Stimulated activated CD4-positive, alpha-beta T cell treated with anti-CD3 and anti-CD28 coated beads, Interleukin-1b, Interleukin-23, amount 100 ng/mL, for 48 hours (primary cell): ENCODE measurements at places on chromosomes 16 and 17.
A peak's percentile ranks its signal among the peaks of the same experiment; 100 is the strongest.

DNA sequence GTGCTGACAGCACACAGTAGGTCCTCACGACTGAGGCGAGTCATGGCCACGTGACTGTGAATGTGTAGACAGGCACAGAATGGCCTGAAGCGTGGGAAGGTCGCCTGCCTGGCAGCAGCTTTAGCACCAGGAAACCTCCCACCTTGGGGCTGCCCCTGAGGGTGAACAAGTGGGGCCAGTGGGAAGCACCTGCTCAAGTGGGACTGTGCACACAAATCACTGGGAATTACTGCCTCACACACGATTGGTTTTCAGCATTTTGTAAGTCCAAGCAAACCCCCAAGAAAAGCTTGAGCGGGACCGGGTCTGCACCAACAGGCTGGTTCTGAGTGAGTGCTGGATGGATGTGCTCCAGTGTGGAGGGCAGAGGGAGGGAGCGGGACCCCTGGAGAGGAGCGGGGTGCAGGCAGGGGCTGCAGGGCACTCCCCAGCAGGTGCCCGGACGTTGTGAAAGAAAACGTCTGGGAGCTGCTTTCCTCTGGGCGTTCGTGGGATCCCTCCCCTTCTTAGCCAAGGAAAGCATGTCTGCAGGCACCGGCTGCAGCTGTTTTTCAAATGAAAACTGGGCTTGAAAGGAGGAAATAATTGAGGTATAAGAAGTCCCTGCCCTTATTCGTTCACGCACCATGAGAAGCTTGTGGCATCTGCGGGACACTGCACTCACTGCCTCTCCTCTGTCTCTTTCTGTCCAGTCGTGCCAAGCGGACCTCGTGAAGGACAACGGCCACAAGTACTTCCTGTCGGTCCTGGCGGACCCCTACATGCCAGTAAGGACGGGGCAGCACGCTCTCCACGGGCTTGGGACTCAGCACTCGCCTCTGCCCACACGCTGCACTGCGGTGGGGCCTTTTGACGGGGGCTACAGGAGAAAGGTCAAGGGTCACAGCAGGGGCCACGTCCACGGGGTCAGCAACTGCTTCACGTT lies 111.7 kb upstream of the CHMP6 start:
- no peak for DNase-seq

DNA sequence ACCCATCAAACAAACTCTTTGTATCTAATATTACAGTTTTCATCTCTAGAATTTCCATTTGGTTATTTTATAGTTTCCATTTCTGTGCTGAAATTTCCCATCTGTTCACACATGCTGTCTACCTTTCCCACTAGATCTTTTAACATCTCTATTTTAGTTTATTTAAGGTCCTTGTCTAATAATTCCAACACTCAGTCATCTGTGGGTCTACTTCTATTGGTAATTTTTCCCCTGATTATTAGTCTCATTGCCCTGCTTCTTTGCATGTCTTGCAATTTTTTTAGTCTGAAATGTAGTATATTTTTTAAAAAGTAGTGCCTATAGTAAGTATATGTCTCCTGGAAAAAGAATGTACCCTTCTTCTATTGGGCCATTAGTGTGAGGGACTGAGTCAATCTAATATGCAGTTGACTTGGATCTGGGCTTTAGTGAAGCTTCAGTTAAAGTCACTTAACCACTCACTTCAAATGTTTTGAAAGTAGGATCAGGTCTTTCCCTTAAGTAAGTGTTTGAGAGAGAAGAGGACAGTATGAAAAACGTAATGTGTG lies 370.8 kb downstream of the SEC14L1 start:
- DNase-seq: no peak

DNA sequence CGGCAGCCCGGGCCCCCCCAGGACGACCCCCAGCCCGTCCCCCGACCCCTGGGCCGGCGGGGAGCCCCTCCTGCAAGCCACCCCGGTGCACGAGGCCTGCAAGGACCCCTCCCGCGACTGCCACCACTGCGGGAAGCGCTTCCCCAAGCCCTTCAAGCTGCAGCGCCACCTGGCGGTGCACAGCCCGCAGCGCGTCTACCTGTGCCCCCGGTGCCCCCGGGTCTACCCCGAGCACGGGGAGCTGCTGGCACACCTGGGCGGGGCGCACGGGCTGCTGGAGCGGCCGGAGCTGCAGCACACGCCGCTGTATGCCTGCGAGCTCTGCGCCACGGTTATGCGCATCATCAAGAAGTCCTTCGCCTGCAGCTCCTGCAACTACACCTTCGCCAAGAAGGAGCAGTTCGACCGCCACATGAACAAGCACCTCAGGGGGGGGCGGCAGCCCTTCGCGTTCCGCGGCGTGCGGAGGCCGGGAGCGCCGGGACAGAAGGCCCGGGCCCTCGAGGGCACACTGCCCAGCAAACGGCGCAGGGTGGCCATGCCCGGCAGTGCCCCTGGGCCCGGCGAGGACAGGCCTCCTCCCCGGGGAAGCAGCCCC lies 15.6 kb upstream of the ZFPM1 start:
- DNase-seq: peak; percentile 65

- no peak for DNase-seq
Measured at GRCh38 chr17:69350911-69351310, 24.0 kb upstream of the ABCA5 start.

- no peak for DNase-seq
Measured at GRCh38 chr17:78986048-78986648, 6.4 kb upstream of the LGALS3BP start.

GRCh38 chr16:13780406-13781168 lies 139.4 kb upstream of the ERCC4 start:
- DNase-seq: no peak

GRCh38 chr16:9297437-9298113 lies 206.1 kb downstream of the HAPSTR1 start:
- no peak for DNase-seq

DNA sequence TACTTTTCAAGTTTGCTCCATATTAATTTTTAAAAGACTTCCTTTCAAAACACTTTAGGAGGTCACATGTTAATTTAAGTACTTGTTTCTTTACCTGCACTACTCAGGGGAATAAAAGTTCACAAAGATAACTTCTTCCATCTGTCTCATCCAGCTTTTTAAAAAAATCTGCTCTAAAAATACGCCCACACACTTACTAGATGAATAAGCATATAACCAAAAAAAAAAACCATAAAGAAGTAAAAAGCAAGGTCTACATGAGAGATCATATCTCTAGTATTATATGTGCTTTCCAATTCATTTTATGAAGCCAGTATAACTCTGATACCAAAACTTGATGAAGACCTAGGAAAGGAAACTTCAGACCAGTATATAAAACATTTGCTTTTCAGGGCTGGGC lies 17.2 kb downstream of the SKAP1 start:
- no peak for DNase-seq

DNA sequence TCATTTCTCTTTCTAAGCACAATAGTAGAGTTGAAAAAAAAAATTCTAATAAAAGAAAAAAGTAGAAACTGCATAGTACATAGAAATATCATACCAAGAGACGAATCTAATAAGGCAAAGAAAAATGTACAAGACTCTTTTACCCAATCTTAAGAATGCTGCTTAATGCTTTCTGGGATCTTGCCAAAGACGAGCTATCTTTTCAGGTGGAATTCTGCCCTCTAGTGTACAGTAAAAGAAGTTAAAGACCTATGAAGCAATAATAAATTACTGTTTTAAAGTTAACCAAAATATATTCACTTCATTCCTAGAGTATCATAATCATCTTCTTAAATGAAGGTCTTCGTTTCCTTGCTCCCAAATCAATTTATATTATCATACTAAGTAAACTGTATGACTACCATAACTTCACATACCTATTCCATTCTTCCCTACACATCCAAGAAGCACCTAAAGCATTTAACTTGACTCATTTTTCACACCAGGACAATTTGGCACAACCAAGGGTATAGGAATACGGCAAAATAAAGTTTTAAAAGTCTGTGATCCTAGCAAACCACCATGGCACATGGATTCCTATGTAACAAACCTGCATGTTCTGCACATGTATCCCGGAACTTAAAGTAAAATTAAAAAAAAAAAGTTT lies 47.7 kb downstream of the CFDP1 start:
- no peak for DNase-seq

DNA sequence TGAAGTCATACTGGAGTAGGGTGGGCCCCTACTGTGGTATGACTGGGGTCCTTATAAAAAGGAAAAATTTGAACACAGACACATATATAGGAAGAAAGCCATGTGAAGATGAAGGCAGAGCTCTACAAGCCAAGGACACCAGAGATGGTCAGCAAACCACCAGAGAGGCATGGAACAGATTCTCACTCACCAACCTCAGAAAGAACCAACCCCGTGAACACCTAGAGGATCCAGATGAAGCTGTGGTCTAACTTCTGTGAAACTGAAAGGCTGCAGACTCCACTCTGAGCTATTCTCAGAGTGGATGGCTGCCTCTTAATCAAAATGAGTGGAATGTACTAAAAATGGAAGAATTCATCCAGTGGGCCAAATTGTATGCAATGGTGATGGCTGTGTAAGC lies 149.6 kb downstream of the ABCA8 start:
- no peak for DNase-seq

GRCh38 chr16:8673611-8674412 lies 605 bp upstream of the ABAT start:
- DNase-seq: no peak

DNA sequence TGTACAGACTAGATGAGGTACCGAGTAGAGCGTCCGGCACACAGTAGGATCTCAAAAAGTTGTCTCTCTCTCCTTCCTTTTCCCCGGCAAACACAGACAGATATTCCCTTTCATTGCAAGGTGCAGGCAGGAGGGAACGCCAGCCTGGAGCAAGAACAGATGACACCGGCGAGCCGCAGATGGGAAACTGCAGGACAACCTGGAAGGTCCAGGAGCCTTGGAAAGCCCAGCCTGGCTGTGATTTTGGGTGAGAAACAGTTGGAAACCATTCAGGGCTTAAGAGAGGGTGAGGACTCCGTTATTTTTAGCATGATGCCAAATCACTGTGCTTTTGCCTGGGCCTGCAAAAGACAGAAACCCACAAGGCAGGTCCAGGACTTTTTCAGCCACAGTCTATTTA lies 7.3 kb downstream of the CDH11 start:
- DNase-seq: no peak

GRCh38 chr16:10504404-10504885 lies 76.0 kb downstream of the EMP2 start:
- DNase-seq: no peak

GRCh38 chr16:54690710-54691109 lies 240.0 kb upstream of the IRX5 start:
- DNase-seq: no peak

DNA sequence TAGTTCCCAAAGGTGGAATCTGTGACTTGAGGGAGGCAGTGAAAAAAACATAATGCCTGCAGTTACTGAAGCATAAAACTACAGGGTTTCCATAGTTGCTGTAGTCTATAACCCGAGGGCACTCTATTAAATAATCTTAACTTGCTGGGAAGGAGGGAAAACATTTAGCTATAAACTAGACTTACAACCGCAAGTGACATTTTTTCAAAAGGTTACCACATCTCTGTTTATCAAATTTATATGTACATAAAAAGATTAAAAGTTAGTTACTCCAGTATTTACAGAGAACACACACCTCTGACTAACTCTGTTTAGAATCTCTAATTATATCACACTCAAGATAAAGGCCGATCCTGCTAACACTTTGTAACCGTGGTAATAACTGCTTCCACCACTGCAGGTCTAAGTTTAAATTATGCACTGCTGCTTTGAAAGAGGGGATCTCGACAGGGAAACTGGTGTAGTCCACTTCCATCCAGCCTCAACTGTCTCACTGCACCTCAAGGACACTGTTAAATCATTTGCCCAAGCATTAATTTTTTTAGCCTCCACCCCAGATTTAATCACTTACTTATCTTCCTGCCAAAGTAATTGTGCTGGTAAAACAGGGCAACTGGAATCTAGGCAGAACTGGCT lies 14.6 kb downstream of the KCNJ16 start:
- no peak for DNase-seq
